ENCODE measurements at places on chromosomes 12 and 14.

DNA sequence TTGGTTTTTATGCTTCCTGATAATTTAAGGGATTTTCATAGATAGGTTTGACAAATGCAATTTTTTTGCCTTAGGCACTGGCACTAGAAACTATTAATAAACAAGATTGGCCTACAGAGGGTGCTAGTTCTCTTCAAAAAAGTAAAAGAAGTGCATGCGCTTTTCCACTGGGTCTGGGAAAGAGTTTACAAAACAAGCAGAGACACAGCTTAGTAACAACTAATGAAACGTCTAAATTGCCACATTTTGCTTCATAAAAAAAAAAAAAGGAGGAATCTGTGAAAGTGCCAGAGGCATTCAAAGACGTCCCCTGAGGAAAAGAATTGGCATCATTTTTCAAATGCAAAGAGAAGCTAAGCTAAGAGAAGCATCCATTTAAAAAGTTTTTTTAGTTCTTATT is 58.3 kb upstream of the EEA1 start:
- no peak for DNase-seq

- no peak for DNase-seq
Measured at GRCh38 chr14:100292301-100292775, 13.9 kb downstream of the SLC25A29 start.

DNA sequence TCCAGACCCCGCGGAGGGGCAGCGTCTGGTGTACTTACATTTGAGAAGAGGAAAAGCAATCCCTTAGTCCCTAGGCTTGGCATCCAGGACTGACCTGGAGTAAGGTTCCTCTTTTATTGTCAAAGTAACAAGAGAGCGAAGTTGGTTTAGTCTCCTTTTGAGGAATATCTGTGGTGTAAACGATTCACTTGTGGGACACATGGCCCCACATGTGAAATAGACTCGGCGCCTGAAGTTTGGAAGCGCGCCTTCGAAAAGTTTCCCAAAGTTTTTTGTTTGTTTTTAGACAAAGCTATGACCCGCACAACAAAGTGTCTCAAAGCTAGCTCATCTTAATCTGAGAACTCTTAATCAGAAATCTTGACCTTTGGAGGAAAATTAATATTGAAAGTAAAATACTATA is 744 bp downstream of the STYX start:
- DNase-seq = no peak

- DNase-seq = no peak
Measured at GRCh38 chr12:124767066-124767821, 96.4 kb downstream of the SCARB1 start.

- no peak for DNase-seq
Measured at GRCh38 chr12:43832463-43833168, 3.3 kb upstream of the TMEM117 start.

- DNase-seq = no peak
Measured at GRCh38 chr12:46373301-46374296, 1.0 kb upstream of the SLC38A2 start.

DNA sequence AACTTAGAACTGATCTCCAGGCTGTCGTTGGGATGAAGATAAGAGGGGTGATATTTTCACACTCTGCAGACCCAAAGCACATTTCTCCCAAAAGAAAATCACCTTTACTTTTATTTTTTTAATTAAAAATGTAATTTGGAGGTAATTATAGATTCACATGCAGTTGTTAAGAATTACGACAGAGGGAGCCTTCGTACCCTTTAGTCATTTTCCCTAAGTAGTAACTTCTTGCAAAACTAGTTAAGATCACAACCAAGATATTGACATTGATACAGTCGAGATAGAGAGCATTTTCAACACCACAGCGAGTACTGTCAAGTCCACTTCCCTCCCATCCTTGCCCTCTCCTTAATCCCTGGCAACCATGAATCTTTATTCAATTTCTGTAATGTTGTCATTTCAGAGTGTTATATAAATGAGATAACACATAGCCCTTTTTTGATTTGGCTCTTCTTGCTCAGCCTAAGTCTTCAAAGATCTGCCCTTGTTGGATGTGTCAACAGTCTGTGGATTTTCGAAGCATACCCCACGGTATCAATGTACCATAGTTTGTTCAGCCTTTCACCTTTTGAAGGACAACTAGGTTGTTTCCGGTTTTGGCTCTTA is 39.6 kb downstream of the DNAH10 start:
- DNase-seq = no peak

GRCh38 chr14:99579120-99579836 is 24.7 kb downstream of the CCDC85C start:
- no peak for DNase-seq

- no peak for DNase-seq
Measured at GRCh38 chr14:85316701-85317410, 213.1 kb upstream of the FLRT2 start.

DNA sequence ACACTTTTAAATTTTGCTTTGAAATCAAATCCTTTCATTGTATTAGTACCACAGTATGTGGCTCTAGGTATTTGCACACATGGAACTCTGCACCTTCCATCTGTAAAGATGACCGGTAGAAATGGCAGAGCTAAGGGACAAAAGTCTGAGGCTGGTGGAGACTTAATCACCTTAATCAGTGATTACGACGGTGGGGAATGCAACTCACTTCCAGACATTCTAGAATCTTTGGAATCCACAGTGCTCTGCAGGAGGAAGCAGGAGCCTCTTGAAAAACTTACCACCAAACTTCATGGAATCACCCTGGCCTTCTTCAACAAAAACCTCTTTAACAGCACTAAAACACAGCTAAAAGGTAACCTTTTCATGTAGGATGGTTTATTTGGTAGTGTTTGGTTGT is 3.9 kb upstream of the DACT1 start:
- no peak for DNase-seq

GRCh38 chr12:124893792-124894516 is 20.5 kb downstream of the UBC start:
- DNase-seq = no peak

GRCh38 chr12:2893007-2893406 is 2.3 kb downstream of the TULP3 start:
- DNase-seq = no peak

GRCh38 chr12:88952562-88952942 is 372.3 kb upstream of the KITLG start:
- no peak for DNase-seq

GRCh38 chr12:109188108-109188712 is 71.8 kb downstream of the ACACB start:
- DNase-seq = no peak

DNA sequence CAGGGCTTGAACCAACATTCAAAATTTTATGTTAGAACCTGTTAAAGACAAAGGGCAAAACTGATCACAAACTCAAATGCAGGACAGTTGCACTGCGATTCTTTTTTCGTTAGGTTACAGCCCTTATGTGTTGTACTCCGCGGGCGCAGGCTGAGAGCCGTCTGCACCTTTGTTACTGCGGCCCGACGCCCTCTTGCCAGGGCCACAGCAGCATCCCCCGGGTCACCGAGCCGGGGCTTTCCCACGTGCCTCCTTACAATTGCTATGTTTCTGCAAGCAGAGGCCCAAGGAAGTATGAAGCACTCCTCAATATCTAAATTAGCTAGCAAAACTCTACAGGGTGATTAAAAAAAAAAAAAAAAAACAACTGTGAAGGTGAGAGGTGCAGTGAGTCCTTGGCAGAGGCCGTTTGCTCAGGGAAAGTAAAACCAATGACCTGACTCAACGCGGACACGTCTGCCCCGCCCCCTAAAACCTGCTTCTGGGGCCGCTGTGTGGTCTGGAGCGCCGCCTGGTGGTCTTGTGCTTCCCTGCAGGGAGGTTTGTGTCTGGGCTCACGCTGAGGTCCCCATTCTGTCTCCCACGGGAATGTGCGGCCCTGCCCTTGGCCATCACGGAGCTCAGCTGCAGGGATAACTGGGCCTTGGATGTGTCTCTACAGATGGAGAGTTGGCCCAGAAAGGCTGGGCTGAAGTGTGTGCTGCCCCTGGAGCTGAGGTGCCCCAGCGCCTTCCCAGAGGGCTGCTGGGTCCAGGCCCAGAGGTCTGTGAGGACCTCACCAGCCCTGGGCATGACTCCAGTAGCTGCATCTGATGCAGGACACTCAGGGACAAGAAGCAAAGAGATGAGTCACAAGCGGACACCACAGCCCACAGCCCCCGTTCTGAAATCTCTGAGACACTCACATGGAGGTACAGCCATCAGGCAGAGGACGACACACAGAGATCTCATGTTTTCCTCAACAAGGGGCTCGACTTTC is 418.5 kb downstream of the TMEM121 start:
- no peak for DNase-seq

DNA sequence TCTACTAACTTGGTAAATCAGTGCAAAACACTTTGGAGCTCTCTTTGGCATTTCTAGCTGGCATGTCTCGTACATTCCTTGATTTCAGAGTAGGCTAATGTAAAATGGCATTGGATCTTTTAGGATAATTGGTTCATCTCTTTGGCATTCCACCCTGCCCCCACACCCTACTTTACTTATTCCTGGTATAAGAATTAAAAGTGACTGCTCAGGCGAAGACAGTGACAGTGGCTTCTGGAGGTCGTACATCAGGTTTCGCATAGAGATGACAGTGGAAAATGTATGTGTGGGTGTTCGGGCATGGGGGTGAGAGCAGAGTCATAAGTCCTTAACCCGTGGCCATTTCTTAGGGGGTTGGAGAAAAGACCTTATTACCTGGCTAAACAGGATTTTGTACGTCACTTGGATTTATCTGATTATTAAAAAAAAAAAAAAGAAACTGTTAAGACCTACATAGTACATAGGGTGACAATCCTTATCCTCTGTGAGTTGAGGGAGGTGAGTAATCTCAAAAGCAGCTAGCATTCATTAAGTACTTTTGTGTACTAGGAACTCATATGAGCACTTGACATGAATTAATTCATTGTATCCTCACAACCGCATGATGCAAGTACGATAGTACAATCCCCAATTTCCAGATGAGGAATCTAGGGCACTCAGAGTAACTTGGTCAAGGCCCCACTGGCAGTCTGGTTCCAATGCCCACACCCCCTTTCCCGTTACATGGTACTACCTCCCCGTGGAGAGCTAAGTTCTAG is 22.4 kb upstream of the KCNK13 start:
- no peak for DNase-seq

DNA sequence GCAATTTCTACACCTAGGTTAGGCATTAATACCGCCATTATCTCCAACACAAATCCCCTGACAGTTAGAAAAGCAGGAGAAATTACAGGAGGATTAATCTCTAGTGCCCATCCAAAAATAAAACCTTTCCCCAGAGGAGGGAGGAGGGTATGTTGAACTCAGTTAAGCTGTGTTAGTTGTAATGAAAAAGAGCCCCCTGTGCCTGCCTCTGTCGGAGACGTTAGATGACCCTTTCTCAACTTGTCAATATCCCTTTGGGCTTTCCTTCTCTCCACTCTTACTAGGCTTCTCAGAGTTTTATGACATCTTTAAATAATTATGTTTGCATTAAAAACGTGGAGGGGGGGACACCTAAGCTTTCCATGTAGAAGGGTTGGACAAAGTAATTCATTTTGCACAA is 278.2 kb downstream of the PDZRN4 start:
- no peak for DNase-seq

DNA sequence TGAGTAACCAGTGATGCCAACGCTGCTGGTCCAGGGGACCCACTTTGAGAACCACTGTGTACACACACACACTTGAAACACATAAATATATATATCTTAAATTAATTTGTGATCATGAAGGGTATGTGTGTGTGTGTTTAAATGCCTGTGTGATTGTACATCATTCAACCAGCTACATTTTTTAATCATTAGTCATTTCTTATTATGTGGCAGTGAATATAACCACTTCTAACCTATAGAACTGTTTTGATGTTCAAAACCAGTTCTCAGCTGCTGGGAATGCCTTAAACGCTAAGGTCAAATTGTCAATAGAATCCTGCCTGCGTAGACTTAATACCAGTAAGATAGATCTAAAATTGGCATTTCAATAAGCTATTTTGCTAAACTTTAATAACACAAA is 330.0 kb downstream of the SYT1 start:
- DNase-seq = no peak

GRCh38 chr12:91123236-91123916 is 12.1 kb upstream of the LUM start:
- DNase-seq = no peak

- DNase-seq = no peak
Measured at GRCh38 chr12:12764824-12765223, 20.6 kb upstream of the APOLD1 start.

DNA sequence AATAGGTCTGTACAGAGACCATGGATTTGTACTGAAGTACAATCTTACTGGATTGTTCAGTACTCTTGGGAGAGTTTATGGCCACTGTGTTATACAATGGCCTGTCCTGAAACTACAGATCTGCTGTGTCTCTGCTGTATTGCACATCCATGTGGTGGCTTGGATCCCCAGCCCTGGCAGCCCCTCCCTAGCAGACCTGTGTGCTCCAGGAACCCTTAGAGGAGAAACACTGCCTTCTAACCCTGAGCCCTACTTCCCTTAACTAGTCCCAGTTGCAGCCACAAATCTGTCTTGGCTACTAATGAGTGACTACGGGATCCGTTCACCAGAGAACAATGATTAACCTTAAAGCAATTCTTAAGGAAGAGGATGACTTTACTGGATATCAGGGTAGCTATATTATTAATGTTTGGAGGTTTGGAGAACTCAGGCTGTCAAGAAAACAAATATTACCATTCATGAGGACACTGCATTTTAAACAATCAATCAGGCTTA is 27.7 kb downstream of the RNF34 start:
- DNase-seq = no peak

DNA sequence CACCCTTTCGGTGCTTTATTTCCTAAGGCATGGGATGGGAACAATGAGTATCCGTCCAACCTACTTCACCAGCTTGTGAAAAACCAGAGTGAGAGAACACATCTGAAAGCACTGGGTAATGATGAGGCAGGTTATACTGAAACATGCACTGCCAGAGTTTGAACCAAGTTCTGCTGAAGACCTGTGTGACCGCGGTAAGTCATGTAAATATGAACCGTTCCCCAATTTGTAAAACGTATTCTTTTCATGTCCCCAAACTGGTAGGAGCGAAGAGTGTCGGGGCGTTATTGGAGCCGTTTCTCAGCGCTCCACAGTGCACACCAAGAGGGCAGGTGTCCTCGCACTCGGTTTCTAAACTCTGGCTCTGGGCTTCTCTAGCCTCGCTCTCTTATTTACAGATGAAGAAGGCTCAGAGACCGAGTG is 788 bp upstream of the NGDN start:
- no peak for DNase-seq

DNA sequence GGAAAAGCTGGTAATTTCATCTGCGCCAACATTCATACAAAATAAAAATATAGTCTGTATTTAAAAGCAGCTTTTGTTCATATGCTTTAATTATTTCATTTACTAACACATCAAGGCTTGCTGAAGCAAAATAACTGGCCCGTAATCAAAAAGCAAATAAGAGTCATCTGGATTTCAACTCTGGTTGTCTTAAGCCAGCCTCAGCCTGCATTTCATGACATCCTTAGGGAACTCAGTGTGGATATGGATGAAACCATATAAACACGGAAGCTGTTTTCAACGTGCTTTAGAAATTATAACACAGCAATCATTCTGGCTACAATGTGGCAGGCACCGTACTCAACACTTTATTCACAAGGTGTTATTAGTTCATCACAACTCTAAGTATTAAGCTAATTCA is 852 bp downstream of the COX16 start:
- no peak for DNase-seq
